ENCODE measurements at places on chromosomes 3 and 15.

GRCh38 chr3:172622916-172623700 is 87.8 kb downstream of the NCEH1 start:
- no peak for DNase-seq

DNA sequence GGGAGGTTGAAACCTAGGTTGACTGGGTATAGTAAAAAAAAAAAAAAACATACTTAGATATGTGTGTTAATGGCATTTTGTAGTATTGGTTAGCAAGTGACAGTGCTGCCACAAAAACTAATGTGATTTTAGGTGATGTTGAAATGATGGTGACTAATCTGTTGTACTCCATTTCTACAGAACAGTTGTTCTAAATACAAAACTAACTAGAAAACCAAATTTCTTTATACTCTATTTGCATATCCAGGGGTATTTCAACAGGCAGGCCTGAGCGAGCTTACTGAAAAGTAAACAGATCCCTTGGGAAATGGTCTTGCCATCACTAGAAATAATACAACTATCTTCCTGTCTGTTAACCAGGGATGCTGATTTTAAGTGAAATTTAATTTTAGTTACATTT is 20.5 kb downstream of the TSC22D2 start:
- no peak for DNase-seq

GRCh38 chr3:149881879-149882278 is 68.9 kb downstream of the RNF13 start:
- DNase-seq, result no peak

- no peak for DNase-seq
These were observed 111.9 kb downstream of the ETFA start for GRCh38 chr15:76199106-76200082.

DNA sequence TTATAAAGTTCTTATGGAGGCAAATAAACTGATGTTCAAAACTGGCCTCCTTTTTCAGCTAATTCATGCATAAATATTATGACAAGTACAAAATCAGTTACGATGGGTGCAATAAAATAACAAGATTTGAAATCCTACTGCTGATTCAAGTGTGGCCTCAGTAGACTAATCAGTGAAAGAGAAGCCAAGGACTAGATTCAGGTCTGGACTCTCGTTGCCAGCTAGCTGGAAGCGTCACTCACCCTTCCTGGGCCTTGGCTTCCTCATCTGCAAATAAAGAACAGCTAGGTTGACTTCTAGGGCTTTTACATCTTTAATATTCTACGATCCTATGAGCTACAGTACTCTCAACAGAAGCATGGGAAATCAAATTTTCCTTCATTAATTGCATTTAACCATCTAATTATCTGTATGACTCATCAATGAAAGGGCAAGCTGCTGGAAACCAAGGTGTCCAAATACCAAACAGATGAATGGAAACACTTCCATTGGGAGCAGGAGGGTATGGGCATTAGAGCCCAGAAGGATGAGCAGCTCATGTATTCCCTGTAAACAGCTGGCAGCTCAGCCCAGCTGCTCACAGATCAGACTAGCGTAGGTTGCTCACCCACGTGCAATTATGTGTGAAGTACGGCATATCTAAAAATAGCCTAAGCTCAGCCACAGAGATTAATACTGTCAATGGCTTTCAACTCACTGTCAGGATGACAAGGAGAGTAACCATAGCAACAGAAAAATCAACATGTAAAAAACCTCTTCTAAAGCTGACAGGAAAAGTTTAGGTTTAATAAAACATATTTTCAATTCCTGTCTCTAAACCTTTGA is 294.8 kb downstream of the PLCL2 start:
- no peak for DNase-seq

- no peak for DNase-seq
These were observed 19.5 kb downstream of the SEC22C start for GRCh38 chr3:42562047-42562907.

DNA sequence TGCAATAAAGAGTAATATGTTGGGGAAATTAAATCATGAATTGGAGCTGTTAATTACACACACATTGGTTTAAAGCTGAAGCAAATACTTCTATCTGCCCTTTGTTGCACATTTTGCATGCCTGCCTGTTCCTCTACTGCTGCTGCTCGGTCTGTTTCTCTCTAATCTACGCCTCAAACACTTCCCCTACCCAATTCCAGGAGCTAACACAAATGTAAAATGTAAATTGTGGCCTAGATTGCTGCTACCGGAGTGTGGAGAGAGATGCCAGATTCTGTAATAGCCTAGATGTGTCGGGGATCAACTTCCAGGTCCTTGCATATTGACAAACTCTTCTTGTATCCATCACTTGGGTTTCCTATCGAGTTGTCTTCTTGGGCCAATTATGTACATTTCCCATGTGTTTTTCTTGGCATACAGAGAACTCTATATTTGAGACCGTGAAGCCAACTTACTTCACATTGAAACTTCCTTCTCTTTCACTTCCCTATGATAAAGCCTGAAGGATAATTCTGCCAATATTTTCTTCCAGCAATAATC is 450.4 kb upstream of the NR2F2 start:
- DNase-seq, result no peak

- DNase-seq, result no peak
These were observed 25.4 kb downstream of the ISG20 start for GRCh38 chr15:88664151-88664778.

GRCh38 chr3:18531662-18532061 is 106.5 kb upstream of the SATB1 start:
- no peak for DNase-seq

GRCh38 chr3:43793648-43794372 is 103.1 kb downstream of the ABHD5 start:
- no peak for DNase-seq

DNA sequence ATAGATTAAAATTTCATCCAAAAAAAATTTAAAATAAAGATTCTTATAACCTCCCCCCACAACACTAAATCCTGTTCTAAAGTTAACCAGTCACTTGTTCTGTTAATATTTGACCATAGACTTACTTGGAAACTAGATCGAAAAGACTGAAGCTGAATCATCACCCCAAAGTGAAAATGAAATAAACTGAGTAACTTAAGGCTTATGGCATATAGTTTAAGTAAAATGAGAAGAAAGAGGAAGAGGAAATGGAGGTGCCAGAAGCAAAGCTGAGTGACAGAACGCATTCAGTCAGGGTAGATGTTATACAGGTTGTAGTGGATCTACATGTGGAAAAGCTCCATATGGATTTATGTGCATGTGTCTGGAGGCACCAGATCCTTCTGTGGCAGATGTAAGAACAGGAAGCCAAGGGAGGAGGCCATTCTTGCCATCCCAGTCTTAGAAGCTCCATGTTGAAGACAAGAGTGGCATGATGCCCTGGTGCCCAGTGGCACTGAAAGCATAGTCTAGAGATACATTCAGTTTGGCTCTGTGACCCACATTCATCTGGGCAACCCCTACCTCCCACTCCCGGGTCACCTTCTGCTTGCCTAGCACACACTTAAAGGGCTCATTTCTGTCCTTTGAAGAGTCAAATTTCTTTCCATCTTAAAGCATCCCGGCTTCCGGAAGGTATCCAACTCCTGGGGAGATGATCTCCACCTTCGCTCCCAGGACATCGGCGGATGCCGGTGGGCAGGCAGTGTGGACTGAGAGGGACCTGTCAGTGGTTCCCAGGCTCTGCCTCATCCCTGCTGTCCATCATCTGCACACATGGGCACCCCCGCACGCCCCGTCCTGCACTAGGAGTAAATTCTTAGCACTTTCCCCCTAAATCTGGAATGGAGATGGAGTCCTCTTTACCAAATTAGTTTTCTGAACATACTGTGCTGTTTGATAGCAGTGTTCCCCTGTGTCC is 90.8 kb downstream of the NEO1 start:
- no peak for DNase-seq

DNA sequence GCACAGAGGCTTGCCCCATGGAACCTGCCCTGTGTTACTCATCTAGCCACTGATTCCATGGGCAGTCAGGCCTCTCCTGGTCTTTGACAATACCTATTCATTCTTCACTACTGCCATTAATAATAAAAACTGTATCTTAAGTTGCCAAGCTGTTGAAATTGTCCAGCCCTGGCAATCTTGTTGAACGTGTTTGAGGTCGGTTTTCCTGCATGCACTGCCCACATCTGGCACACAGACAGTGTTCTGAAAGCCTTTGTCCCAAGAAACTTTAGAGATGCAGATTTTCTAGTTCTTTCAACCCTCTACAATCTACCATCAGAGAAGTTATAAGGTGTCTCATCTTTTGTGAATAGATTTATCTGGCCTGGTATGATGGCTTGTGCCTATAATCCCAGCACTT is 567.2 kb upstream of the NECTIN3 start:
- DNase-seq, result no peak

DNA sequence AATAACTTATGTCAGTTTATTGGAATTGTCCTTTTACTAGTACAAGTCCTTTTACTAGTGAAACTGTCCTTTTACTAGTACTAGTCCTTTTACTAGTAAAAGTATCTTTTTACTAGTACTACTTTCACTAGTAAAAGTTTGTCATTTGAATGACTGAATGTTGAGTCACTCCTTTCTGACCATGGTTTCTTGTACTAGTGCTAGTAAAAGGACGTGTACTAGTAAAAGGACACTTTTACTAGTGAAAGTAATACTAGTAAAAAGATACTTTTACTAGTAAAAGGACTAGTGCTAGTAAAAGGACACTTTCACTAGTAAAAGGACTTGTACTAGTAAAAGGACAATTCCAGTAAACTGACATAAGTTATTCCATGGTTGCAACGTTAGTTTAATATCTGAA is 96.3 kb downstream of the ZMAT3 start:
- DNase-seq, result no peak

- no peak for DNase-seq
These were observed 823.0 kb downstream of the CADM2 start for GRCh38 chr3:85781806-85782205.

DNA sequence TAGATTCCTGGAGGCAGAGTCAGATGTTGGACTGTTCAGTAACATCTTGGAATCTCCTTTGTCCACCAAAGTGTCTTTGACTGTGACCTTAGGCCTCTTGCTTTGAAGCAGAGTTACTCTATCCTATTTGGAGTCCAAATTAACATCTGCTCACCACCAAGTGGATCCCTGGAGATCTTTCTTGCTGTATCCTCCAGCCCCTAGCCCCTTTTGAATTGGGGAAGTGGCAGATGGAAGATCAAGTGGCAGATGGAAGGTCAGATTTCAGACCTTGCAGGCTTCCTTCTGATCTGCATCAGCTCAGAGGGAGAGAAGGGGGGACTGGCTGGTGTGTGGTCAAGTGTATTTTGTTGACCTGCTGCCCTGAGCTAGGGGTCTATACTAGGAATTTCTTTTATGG is 125.0 kb upstream of the ROPN1 start:
- no peak for DNase-seq

DNA sequence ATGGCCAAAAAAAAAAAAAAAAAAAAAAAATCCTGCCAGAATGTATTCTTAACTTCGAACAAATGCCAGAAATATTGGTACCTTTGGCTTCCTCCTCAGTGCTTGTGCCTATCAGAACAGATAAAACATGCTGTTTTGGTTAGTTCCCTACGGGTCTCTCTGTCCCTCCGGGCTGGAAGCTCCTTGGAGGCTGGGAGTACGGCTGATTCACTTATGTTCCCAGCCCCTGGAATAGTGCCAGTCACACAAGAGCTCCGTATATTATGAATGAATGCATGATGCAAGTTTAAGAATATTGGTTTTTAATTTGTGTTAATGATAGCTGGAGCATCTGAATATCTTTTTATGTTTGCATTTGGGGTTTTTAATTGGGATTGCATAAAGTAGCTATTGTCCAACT is 44.0 kb downstream of the NR2F2 start:
- DNase-seq, result no peak

DNA sequence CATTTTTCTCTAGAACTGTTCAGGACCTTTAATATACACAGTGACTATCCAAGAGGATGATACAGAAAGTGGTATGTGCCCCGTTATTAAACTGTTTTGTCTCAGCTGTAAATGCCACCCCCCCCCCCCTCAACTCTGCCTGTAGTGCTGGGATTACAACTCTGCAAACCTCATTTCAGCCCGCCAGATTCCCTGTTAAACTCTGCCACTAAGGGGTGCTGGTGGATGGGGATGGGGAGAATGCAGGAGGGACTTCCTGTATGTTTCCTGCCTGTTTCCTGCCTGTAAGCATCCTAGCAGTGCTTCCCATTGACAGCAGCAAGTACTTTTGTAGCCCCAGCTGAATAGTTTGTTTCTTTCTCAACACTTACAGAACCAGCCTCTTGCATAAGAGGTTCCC is 301.7 kb upstream of the RORA start:
- no peak for DNase-seq

DNA sequence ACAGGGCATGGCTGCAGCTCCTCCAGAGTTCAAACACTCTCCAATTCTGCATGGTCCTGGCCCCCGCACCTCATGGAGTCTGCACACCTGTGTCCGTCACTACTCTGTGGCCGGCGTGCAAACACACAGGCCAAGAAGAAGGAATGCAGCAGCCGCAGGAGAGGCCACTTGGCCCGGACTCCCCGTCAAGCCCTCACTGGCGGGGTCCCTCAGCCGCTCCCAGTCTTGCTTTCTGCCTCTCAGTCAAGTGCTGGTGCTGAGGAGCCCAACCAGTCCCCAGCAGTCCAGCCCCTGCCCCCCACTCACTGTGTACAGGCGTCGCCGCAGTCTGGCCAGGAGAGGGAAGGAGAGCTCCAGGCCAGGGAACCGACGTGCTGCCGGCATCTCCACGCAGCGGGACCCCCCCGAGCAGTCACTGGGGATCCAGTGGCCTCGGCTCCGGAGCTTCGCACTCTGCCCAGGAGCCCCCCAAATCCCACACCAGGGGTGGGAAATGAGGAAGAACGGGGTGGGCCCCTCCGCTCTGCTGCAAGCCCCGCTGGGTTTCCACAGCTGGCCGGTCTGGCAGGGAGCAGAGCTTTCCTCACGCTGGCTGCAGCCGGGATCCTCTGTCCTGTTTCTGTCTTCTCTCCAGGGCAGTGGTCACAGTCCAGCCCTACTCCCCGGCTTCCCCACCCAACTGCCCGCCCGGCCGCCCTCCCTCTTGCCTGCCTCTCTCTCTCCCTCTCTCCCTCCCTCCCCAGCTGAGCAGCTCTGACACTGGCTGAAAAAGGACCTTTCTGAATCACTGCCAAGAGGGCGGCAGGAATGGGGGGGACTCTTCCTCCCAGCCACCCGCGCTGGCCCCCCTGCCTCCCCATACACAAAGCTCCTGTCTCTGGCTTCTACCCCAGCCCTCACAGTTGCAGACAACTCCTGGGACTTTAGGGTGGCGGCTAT is 16.0 kb downstream of the TNK2 start:
- no peak for DNase-seq

DNA sequence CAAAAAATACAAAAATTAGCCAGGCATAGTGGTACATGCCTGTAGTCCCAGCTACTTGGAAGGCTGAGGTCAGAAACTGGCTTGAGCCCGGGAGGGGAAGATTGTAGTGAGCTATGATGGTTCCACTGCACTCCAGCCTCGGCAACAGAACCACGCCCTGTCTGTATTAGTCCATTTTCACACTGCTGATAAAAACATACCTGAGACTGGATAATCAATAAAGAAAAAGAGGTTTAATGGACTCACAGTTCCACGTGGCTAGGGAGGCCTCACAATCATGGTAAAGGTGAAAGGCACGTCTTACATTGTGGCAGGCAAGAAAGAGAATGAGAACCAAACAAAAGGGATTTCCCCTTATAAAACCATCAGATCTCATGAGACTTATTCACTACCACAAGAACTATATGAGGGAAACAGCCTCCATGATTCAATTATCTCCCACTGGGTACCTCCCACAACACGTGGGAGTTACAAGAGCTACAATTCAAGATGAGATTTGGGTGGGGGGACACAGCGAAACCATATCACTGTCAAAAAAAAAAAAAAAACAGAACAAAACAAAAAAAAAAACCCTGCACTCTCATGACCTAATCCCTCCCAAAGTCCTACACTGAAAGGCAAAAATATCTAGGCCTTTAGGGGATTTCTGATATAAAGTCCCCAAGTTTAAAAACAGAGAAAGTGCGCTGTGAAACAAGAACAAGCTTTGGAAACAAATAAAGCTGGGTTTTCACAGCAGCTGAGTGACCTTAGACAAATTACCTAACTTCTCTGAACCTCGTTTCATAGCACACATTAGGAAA is 224.7 kb downstream of the IGSF11 start:
- no peak for DNase-seq
